ENCODE measurements at places on chromosomes 13 and 19.

DNA sequence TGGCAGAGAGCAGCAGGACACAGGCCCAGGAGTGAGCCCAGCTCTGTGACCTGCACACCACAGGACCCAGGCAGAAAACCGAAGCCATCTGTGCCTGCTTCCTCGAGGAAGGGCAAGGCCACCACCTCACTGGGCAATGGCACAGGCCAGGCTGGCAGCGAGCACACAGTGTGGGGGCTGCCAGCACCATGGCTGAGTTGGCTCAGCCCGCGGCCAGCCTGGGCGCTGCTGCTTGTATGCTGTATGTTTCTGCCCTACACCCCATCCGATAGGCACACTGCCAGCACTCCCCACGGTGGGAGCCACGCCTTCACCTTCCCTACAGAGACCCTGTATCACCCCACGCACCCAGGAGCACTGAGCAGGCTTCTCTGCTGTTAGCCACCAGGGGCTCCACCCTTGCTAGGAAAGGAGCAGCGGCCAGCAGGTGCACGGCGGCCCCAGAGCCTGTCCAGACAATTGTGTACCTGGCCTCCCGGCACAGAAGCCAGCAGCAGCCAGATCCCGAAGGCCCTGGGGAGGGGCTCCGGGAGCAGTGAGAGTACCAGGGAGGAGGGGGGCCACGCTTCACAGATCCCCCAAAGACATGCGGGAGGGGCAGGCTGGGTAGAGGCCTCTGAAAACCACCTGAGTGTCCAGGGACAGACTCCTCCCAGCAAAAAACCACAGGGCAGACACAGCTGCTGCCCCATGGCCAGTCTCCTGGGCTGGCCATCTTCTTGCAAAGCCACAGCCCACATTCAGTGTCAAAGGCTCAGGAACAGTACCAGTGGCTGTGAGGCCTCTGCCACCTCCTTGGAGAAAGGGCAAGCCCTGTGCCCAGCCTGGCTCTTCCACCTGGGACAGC lies 56.1 kb downstream of the MLLT1 start:
- DNase-seq = no peak

GRCh38 chr19:5943623-5944022 lies 29.6 kb downstream of the CAPS start:
- no peak for DNase-seq

- DNase-seq = no peak
Measured at GRCh38 chr13:59867867-59868266, 295.9 kb downstream of the DIAPH3 start.

DNA sequence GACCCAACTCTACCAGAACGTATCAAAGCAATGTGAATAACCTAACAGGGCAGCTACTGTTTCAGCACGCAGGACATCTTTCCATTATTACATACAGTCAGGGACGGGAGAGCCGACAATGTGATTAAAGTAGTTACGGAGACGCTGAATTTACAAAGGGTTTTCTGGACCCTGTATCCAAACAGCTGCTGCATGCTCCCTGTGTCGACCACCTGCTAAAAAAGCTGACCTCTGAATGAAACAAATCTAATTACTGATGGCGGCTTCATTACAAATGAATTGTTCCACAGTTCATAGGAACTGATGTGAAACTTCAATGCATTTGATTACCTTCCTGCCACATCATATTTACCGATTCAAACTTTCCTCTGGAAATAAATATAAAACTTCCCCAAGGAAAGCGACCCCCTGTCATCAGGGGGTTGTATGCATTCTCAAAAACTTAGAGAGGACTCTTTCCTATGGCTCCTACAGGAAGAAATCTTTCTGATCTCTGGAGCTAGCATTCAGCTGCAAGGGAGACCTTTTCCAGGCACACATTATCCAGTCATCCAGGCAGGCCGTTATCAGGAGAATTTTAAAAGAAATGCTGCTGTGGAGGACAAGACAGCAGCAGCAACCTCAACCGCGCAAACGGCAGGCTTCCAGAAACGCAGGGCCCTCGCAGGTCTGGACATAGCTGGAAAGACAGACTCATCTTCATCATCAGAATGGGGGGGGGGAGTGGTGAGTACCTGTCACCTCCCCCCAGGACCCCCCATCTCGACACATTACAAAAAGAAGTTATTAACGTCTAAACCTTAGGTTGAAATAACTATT lies 3.1 kb downstream of the EFNB2 start:
- DNase-seq = no peak

GRCh38 chr19:51014242-51014641 lies 5.3 kb downstream of the KLK10 start:
- DNase-seq = no peak

DNA sequence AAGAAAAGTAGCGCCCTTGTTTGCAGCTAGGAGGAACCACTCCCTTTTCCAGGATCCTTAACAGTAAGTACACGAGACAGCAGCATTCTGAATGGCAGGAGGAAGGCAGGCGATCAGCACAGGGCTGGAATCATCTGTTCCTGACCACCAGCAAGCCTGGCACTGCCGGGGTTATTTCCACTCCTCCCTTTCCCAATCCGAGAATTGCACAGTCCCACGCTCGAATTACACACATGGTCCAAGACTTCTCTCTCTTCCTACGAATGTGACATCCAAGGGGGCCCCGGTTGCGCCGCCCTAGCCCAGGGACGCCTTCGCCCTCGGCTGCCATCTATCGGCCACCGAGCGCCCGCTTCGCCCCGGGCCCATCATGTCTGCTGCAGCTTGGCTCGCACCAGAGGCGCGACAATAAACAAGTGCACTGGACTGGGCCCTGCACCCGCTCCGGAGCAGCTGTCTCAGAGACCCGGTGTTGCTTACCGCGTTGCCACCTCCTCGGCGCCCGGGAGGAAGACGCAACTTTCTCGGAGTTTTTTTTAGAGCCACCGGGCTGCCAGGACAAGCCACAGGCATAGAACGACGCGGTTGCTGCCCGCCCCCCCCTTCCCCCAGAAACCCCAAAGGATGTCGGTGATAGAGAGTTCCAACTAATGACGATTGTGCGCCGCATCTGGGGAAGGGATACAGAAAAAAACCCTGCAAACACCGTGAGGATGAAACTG lies at the start of gene SLITRK5:
TSS of gene SLITRK5 (plus strand) at position 341 of the 722 bp plus-strand sequence. CDS start 4,018 bp downstream, outside the sequence.
- peak; percentile 45 for DNase-seq

- no peak for DNase-seq
Measured at GRCh38 chr19:7251494-7251893, 42.7 kb downstream of the INSR start.

DNA sequence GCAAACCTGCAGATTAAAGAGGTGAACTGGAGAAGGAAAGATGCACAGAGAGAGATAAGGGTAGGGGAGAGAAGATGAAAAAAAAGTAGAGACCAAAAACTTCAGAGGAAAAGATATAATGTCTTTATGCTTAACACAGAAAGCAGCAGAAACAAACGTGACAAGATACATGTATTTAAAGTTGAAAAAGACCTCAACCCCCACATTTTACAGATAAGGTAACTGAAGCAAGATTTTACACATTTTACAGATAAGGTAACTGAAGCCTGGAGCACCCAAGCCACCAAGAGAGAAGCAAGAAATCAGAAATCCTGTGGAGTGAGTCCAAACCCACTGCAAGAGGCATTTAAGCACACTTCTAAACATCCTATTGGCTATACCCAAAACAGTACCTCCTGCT lies 185.3 kb downstream of the TBC1D4 start:
- no peak for DNase-seq

- no peak for DNase-seq
Measured at GRCh38 chr13:67048821-67049150, 181.3 kb downstream of the PCDH9 start.

GRCh38 chr19:33396701-33397535 lies 23.4 kb downstream of the CEBPG start:
- DNase-seq = no peak

- peak; percentile 79 for DNase-seq
Measured at GRCh38 chr19:51777570-51778462, 16.8 kb downstream of the FPR2 start.

GRCh38 chr13:94090773-94091480 lies 388.6 kb downstream of the DCT start:
- no peak for DNase-seq

DNA sequence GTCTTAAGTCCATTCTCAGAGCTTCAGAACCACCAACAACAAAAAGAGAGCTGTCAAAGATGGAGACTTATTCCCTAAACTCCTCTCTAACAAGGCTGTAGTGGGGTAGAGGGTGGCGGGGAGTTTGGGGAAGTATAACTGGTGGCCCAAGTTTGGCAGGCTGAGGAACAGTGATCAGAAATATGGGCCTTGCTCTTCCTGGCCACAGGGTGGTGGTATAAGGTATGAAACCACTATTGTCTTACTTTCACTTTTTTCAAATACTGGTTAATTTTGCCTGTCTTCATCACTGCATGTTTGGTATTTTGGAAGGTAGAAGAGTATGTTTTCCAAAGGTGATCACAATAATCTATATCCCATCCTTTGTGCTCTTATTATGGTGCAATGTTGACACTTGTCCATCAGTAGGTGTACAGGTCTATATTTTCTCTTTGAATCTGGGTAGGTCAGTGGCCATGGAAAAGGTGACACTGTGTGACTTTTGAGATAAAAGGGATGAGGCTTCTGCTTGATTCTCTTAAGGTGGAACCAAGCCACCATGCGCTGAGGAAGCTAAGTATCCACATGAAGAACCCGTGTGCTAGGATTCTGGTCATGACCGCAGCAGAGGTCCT lies 23.2 kb upstream of the GPC5 start:
- peak; percentile 52 for DNase-seq

DNA sequence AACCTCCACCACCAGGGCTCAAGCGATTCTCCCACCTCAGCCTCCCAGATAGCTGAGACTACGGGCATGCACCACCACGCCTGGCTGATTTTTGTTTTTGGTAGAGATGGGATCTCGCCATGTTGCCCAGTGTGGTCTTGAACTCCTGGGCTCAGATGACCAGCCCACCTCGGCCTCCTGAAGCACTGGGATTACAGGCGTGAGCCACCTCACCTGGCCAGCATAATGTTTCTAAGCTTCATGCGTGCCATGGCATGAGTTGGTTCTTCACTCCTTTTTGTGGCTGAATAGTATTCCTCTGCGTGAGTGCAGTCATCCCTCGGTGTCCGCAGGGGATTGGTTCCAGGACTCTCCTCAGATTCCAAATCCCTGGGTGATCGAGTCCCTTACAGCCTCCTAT lies 4.2 kb upstream of the ZNF579 start:
- DNase-seq = no peak

DNA sequence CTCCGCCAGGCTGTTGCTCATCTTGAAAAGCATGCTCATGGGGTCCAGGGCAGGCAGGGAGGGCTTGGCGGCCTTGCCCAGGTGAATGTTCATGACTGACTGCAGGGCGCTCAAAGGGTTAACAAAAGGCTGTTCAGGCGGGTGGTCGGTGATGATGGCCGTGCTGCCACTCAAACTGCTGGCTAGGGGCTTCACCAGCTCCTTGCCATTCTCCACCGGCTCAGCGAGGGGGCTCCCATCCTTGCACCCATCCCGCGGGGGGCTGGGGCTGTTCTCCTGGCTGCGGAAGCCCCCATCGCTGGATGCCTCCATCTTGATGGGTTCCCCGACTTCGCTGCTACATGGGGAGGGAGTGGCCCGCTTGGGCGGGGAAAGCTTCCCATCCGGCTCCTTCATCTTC lies 71.7 kb downstream of the TSHZ3 start:
- no peak for DNase-seq

GRCh38 chr19:10110076-10110971 lies 1.2 kb upstream of the P2RY11 start:
- no peak for DNase-seq

DNA sequence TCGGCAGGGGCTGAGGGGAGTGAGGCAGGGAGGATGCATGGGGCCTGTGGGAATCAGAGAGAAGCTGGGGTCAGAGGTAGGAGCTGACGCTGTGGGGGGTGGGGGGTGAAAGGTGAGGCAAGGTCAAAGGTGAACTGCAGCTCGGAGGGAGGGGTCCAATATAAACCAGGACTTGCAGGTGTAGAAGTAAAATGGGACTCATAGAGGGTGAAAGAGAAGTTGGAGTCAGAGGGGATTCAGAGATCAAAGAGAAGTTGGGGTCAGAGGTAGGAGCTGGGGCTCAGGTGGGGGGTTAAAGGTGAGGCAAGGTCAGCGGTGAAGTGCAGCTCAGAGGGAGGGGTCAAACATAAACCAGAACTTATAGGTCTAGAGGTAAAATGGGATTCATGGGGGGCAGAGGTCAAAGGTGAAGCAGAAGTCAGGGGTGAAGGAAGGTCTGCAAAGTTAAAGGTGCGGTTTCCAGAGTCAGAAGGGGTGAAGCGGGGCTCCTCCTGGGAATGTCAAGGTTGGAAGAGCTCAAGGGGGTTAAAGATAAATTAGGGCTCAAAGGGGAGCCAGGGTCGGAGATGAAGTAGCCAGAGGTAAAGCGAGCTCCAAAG lies 7.6 kb downstream of the TUBB4A start:
- no peak for DNase-seq

DNA sequence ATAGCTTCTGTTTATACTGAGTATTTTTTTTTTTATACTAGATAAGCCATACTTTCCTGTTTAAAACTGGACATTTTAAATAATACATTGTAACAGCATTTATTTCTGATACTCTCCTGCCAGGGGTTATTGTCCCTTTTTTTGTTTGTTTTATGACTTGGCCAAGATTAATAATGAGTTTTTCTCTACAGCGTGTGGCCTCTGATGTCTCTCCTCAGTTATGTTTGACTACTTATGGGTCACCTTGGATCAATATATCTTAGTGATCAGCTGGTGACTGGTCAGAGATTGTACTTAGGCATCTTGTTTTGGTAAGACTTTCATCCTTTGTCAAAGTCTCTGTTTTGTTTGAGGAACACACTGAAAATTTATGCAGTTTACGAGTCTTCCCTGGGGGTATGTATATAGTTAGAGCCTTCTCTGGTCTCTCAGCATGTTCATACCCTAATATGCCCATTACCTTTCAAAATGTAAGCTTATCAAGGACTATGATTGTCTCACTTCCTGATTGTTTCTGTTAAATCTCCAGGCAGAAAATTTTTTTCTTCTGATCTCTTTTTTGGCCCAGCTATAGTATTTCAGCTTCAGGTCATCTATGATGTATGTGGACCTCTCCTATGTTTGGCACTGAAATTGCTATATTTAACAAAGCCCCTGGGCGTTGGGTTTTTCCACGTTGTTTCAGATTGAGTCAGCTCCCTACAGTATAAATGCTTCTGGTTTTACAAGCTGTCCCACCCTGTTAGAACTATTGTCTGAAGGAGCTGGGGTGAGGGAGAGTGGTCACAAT lies 87.9 kb downstream of the URI1 start:
- no peak for DNase-seq

DNA sequence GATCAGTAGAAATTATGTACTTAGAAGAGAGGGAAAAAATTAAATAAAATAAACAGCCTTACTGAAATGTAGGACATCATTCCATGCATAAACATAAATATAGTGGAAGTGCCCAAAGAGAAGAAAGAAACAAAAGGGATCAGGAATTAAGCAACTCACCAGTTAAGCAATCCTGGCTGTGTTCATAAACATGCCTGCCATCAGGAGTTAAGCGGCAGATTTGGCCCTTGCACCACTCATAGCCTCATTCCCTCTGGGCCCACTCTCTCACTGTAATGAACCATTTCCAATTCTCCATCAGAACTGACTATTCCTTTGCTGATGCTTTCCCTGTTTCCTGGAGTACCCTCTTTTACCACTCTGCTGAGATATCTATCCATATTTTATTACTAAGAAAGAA lies 281.4 kb downstream of the LHFPL6 start:
- no peak for DNase-seq

Measured in natural killer cell (primary cell).